ENCODE measurements at places on chromosomes 3 and 15.
A peak's percentile ranks its signal among the peaks of the same experiment; 100 is the strongest.

- DNase-seq, result peak; percentile 9
Measured at GRCh38 chr3:156317462-156318074, 197.2 kb downstream of the KCNAB1 start.

GRCh38 chr3:127779747-127780146 lies 42.6 kb downstream of the MGLL start:
- DNase-seq, result peak; percentile 36

DNA sequence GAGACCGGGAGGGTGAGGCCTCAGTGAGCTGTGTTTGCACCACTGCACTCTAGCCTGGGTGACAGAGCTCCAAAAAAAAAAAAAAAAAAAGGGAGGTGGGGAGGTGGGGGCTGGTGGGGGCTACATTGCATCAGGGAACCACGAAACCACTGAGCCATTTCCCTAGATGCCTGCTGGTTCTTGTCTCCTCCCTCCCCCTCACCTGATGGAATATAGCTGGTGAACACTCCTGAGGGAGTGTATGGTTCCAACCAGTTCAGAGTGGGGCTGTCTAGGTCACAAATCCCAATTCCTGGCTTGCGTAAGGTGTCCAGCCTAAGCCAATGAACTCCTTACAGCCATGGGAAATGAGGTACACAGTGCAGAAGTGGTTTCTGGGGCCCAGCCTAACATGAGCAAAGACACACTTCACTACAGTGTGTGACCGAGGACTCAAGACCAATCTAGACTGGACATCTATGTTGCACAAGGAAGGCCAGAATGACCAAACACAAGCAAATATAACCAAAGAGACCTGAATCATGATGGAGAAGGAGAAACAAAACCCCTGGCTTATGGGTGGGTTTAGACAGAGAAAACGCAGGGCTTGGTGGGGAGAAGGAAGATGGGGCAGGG lies 39.1 kb upstream of the OSBPL11 start:
- DNase-seq, result no peak

GRCh38 chr3:39809181-39809994 lies at the start of gene MYRIP:
TSS of gene MYRIP (plus strand) at chr3:39809609. CDS start at chr3:39900817, 91,208 bp downstream.
- no peak for DNase-seq

GRCh38 chr3:12898290-12898964 lies 57.1 kb upstream of the RPL32 start:
- DNase-seq, result no peak

GRCh38 chr15:67091071-67091979 lies 25.9 kb downstream of the SMAD3 start:
- DNase-seq, result peak; percentile 90

DNA sequence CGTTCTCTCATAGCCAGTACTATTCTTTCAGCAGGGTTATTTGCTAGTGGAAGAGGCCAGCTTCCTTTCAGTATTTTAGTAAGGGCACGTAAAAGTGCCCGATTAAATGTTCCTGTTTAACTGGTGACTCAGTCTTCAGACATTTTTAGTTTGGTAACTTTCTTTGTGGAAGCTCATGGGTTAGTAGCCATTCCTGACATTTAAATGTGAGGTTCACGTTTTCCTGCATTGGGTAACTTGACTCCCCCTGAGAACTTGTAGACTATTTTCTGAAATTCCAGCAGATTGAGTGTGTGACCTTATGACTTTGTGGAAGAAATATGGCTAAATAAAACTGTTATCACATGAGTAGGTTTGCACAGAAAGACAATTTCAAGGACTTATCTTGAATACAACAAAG lies 16.9 kb downstream of the ABHD2 start:
- DNase-seq, result peak; percentile 78

DNA sequence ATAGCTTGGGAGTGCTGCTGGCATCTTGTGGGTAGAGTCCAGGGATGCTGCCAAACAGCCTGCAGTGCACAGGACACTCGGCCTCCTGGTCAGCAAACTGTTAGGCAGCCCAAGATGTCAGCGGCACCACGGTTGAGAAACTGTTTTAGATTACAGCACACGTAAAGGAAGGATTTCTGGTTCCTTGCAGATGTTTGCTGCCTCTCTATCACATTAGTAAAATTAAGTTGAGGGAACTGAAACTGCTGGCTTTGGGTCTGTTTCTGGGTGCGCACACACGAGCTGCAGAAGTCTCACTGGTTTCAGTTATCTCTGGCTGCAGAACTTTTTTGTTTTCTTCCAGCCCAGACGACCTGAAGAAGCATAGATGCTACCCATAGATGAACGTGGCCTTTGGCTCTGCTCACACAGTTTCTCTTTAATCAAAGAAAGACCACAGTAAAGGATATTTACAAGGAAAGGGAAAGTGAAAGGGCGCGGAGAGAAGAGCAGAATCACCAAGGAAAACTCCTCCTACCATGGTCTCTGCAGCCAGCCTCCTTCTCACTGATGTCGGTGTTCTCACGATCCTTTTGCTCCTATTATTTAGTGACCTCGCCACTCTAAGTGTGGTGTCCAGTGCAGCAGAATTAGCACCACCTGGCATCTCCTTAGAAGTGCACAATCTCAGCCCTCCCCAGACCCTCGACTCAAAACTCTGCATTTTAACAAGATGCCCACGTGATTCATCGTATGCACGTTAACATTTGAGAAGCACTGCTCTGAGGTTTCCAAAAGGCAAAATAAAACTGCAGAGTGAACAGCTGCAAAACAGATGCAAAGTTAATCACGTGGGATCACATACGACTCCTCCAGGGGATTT lies 50.6 kb upstream of the AKAP13 start:
- no peak for DNase-seq

GRCh38 chr15:27638958-27639357 lies 460.2 kb downstream of the OCA2 start:
- no peak for DNase-seq

- no peak for DNase-seq
Measured at GRCh38 chr15:93321881-93322282, 232.9 kb upstream of the RGMA start.

GRCh38 chr3:5123937-5124336 lies 1.8 kb downstream of the ARL8B start:
- no peak for DNase-seq

- DNase-seq, result no peak
Measured at GRCh38 chr3:24157106-24157505, 212.0 kb downstream of the NR1D2 start.

GRCh38 chr15:89587955-89588354 lies 12.7 kb downstream of the TICRR start:
- no peak for DNase-seq

GRCh38 chr3:155675094-155675493 lies 69.8 kb downstream of the PLCH1 start:
- no peak for DNase-seq

DNA sequence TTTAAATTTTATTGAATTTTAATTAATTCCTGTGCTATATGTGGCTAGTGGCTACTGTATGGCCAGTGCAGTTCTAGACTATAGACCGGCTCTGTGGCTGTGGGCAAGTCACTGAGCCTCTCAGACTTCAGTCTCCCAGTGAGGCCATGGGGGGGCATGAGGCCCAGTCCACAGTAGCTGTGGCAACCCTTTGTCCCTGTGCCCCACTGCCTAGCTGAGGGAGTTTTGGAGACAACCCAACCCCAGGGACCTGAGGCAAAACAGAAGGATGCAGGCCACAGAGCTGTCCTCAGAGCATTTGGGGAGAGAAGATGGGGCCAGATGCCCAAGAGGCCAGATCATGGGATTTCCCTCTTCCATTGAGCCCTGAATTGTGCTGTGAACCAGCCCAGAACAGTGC lies 18.9 kb upstream of the POC1A start:
- DNase-seq, result no peak
